H4 (cell line): ENCODE measurements at places on chromosomes 3 and 15. TPM values are rescaled to one million over a fixed set of nuclear protein-coding genes. Genes with fewer than 3 reads are reported as not detected.

Gene NCKIPSD
- 8.8 and 21.1 TPM in 2 replicates for total RNA-seq

DNA sequence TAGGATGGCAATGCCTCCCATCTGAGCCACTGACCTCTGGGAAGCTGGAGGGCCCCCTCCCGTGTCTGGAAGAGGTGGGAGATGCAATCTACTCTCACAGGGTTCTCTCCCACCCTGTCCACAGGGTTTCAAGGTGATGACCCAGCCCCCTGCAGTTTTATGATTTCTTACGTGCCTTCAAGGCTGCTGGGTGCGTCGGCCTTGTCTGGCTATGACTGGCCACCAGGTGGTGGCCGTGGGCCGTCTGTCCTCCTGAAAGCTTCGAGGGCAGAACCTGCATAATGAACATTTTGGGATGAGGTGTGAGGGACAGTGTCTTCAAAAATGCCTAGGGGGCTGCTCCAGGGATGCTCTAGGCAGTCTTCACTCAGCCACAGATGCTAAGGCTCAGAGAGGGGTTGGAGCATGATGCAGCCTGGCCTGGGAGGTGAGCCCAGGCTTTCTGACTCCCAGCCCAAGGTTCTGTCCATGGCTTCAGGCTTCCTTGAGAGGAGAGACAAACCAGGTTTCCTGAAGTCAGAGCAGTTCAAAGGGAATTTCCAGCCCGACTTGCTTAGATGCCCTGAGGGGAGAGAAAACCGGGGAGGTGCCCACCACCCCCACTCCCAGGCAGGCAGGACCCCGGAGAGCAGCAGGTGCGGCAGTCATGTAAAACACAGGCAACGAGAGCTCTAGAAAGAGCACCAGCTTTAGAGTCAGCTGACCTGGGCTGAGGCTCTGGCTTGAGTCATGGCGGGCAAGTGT lies 18.7 kb downstream of the ISG20 start:
- no peak for DNase-seq

Gene GOLGA6L7
- total RNA-seq = not detected in 2 replicates

DNA sequence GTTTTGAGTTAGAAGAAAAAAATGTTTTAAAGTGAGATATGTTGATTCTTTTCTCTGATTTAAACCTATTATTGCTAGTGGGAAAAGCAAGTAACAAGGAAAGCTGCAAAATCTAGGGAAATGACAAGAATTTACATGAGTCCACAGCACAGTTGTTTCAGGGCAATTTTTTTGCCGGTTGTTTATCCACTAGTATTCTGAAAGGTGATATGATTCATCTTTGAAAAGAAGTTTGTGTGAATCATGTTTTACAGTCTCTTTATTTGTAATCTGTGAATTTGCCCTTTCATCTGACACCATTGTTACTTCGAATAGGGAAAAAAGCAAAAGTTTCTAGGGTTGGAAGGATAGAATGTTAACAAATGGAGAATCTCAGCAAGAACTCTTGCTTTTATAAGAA lies 894.7 kb downstream of the OTOL1 start:
- no peak for DNase-seq

DNA sequence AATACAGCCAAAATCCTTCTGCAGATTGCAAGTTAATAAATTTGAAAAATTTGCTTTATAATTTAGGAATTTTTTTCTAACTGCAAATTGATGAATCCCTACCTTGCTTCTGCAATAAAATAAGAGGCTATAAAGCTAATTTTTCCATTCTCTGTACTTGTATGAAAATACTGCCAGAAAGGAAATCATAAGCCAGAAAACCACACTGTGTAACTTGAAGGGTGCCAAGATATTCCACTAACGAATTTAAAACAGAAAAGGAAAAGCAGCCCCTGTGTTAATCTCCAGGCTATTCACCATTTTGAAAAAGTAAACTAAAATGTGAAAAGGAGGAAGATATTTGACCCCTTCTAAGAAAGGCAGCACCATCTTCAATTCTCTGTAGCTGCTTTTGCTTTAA lies 557.9 kb upstream of the ZNF385D start:
- DNase-seq = no peak

DNA sequence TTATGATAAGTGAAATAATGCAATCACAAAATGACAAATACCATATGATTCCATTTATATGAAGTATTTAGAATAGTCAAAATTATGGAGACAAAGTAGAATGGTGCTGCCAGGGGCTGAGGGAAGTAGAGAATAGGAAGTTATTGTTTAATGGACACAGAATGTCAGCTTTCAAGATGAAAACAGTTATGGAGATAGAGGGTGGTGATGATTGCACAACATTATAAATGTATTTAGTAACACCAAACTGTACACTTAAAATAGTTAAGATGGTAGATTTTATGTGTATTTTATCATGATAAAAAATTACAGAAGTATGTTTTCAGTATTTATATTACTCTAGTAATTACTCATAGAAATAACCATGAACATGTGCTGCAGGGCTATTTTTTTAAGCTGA lies 100.8 kb upstream of the AZI2 start:
- DNase-seq = no peak

DNA sequence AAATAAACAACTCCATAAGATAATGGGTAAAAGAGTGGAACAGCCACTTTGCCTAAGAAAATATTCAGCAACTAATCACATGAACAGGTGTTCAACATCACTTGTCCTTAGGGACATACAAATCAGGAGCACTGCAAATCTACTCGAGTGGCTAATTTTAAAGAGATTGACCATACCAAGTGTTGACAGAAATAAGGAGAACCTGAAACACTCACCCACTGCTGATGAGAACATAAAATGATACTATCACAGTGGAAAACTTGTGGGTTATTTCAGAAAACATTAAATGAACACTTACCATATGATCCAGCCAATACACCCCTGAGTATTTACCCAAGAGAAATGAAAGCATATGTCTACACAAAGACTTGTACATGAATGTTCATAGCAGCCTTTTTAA lies 70.5 kb downstream of the GABRB3 start:
- no peak for DNase-seq

Gene AMT
- total RNA-seq = 1.2 TPM in 1 of 2 replicates, not detected in the other

- DNase-seq = peak; percentile 24
Measured at GRCh38 chr3:179991104-179991503, 45.6 kb downstream of the PEX5L start.

Gene RLBP1
- total RNA-seq = not detected in 2 replicates

DNA sequence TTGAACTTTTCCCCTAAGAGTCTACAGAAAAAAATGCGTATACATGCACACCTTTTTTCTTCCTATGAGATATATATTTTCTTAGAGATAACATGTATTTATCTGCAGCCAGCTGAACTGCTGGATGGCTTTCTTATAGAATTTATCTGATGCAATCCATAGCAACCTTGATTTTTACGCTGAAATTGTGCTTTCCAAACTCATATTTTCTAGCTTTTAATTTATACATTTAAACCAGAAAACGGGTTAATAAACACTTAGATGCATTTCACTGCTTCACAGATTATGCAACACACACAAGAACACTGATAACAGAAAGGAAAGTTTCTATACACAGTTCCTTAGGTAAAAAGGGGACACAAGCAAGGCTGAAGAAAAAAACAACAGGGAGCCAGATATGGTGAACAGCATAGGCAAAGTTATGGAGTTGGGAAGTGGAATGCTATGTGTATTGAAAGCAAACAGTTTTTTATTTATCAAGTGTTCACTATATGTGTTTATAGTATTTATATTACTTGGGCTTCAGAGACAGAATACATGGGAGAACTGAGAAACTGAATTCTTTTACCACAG lies 149.5 kb downstream of the SPATA16 start:
- no peak for DNase-seq

Gene GLDN
- 55.3 and 66.0 TPM in 2 replicates for total RNA-seq

DNA sequence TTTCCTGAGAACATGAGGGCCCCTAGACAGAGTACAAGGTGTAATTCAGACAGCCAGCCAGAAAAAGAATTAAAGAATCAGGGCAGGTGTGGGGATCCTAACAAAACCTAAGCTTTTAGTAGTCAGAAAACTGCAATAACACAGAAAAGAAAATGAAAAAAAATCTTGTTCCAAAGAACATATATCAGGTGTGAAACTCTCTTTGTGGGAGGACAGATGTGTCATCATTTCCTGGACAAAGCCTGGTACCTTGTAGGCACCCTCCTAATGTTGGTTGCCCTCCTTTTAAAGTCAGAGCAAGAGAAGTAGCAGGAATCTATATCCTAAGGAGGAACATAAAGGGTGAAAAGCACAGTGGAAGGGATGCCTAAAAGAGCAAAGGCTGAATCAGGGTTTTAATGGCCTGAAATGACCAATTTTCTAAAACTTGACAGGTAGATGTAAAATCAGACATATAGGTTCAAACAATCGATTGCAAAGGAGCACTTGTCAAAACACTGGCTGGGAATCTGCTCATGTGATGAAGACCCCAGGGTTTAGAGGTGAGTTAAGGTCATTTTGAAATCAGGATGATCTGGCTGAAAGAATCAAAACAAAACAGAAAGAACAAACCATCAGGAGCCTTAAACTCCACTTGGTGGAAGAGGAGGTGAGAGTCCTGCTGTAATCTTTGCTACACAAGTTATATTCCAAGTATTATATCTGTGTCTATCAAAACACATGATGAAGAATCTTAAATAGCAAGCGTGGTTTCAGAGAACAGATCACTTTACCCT lies 54.9 kb downstream of the TGFBR2 start:
- DNase-seq = no peak

DNA sequence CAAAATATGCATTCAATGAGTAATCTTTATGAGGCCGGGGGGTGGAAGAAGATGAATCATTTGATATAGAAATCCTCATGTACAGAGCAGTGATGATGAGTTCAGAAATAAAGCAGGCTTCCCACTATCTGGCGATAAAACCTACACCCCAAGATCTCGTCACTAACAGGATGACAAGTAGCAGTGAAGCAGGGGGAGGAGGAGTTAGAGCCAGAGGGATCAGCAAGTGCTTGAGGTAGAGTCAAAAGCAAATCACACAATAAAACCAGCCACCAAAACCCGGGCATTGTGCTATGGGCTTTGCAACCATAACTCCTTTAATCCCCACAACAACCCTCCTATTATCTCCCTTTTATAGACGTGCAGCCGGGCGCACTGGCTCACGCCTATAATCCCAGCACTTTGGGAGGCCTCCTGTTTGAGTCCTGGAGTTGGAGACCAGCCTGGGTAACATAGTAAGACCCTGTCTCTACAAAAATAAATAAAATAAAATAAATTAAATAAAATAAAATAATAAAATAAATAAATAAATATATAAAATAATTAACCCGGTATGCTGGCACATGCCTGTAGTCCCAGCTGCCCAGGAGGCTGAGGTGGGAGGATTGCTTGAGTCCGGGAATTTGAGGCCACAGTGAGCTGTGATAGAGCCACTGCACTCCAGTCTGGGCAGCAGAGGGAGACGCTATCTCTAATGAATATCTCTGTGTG lies 53.0 kb downstream of the STARD5 start:
- DNase-seq = no peak

Gene COL6A5
- total RNA-seq = not detected in 2 replicates

- DNase-seq = no peak
Measured at GRCh38 chr3:48689384-48689783, 3.7 kb upstream of the NCKIPSD start.

GRCh38 chr3:158845765-158846350 lies 44.0 kb downstream of the MFSD1 start:
- peak; percentile 48 for DNase-seq

GRCh38 chr15:72229076-72229946 lies 1.7 kb downstream of the PKM start:
- no peak for DNase-seq

DNA sequence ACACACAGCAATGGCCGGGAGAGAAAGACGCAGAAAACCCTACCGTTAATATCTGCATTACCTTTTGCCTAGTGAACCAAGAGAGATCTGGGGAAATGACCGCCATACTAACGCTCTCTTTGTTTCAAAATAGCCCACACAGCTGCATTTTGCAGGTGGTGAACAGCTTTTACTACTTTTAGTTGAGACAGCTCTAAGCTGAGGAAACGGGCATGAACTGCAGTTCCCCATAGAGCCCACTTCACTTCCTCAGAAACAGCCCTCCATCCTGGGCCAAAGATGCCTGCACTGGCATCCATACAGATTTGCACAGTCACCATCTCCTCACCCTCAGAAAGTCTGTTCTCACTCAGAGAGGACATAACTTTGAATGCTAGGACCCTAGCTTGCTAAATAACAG lies 45.0 kb downstream of the ZNF860 start:
- no peak for DNase-seq

GRCh38 chr3:192022412-192022811 lies 561.4 kb downstream of the PYDC2 start:
- DNase-seq = no peak

DNA sequence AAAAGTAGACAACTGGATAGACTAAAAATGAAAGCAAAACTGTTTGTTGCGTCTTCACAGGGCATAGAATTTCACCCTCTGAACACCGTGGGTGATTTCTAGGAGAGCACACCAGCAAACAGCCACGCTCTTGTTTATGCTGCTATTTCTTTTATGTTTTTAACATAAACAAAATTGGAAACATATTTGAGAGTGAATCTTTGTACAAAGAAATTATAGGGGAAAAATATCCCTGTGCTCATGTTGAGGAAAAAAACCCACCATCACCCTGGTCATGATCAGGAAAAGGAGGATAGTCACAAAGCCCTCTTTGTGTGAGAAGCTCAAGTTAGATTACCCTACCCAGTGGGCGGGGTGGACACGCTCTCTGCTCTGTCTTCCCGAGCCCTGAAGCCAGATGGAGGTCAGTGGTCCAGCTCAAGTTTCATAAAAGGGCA lies 313.3 kb downstream of the SATB1 start:
- DNase-seq = peak; percentile 5

Gene LRRC31
- total RNA-seq = not detected in 2 replicates

Gene SERP1
- 138 and 159 TPM in 2 replicates for total RNA-seq
